ENCODE measurements at places on chromosomes 3 and 15.

- DNase-seq, result no peak
Measured at GRCh38 chr3:31692751-31693150, 160.0 kb downstream of the STT3B start.

DNA sequence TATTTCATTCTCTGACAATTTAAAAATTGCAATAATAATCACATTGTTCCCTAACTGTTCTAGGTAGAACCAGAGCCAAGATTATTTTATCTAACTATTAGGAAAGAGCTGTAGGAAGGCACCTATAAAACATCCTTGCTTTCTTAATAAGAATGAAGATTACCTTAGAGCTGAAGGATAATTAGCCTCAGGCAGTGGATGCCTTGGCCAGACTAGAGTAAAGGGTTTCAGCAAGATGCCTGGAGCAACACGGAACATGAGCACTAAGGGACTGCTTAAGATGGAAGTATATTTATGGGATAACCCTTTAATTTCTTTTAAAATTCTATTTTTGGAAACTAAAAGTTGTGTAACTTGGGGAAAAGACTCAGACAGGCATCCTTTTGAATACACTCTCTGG is 456.6 kb upstream of the RBMS3 start:
- no peak for DNase-seq

DNA sequence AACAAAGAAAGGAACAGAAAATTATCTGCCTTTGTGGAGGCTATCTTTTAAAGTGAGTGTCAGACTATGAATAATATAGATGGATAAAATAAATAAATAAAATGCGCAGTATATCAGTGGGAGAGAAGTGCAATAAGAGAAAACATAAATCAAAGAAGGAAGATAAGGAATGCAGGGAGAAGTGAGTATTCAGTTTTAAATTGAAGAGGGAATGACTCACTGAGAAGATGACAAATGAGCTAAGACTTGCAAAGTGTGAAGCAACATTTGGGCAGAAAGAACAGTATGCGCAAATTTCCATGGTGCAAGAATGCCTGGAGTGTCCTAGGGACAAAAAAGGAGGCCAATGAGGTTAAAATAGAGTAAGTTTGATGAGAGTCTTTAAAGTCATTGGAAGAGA is 1300.1 kb upstream of the ALCAM start:
- no peak for DNase-seq

- DNase-seq, result no peak
Measured at GRCh38 chr3:134449277-134449676, 36.5 kb downstream of the ANAPC13 start.

GRCh38 chr15:70906842-70907241 is 14.2 kb downstream of the LRRC49 start:
- DNase-seq, result no peak
